CD8-positive, alpha-beta T cell (primary cell): ENCODE measurements at places on chromosomes 16 and 17.

DNA sequence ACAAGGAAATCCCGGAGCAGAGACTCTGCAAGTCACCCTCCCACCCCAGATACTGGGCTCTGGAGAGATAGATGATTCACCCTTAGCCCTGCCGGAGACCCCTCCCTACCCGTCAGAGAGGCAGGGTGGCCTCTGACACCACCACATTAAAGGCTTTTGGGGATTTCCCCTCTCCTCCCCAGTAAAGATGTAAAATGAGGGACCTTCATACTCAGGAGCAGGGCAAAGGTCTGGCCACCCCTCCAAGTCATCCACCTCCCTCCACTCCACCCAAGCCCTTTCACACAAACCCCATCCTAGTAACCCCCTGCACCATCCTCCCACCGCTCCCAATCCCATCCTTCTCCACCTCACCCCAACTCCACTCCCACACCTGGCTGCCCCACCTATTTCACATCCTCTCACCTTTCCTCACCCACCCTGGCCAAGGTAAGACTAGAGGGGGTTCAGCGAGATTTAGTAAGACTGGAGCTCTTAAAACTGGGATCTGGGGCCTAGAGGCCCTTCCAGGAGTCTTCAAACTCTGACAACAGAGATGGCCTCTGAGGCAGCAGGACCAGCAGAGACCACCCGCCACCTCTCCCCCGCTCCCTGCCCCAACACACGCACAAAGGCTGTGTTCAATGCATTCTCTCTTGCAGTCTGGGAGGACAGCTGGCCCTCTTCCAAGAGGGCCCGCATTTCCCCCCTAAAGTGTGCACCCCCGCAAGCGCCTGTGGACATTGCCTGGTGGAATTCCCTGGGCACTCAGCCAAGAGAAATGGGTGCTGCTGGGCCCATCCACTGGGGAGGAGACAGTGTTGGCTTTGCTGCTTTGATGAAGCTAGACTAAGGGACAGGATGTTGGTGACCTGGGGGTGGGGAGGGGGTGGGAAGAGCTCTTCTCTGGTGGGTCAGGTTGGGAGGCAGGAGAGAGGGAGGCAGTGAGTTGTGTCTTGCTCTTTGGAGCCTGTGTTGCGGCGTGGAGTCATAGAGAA lies 1.1 kb downstream of the ABAT start:
- peak; percentile 54 for DNase-seq

DNA sequence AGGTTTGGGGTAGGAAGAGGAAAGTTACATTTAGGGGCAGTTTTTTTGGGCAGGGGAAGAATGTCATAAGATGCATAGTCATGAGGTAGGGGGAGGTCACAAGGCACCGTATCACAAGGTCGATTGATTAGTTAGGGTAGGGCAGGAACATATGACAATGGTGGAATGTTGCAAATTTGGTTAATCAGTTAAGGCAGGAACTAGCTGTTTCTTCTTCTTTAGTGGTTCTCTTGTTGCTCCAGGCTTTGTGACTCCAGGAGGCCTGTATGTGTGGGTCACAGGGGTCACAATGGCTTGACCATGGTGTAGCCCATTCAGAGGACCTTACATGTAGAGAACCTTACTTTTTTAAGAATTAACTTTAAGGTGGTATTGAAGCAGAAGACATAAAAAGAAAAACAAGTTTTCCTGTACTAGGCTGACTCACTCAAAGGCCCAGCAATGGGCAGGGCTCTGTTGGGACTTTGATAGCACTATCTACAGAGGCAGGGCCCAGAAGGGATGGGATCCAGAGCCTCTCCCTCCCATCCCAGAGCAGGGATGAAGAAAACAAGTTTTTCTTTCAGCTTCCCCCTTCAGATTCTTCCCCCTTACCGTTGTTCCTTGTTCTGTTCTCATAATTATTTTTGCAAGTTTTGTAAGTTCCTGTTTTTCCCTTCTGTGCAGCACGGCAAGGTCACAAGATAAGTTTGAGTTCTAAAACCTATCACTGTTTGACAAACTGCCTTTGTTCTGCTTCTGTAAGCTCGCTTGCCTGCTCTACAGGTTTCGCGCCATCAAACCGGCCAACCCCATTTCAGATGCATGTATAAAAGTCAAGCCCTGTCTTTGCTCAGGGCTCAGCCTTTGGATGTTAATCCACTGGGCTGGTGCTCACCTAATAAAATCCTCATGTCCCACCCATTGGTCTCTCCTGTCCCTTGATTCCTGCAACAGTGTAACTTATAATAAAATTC lies 45.8 kb upstream of the ATF7IP2 start:
- no peak for DNase-seq

DNA sequence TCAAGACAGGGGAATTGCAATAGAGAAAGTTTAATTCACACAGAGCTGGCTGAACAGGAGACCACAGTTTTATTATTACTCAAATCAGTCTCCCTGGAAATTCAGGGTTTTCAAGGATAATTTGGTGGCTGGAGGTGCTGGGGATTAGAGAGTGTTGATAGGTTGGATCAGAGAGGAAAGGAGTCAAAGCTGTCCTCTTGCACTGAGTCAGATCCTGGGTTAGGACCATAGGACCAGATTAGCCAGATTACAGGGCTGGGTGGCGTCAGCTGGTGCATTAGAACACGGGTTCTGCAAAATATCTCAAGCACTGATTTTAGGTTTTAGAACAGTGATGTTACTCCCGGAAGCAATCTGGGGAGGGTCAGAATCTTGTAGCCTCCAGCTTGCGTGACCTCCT lies 1.8 kb upstream of the NSMCE1 start:
- no peak for DNase-seq

- DNase-seq = no peak
Measured at GRCh38 chr17:14510136-14510535, 209.3 kb downstream of the HS3ST3B1 start.

- DNase-seq = peak; percentile 80
Measured at GRCh38 chr17:78970834-78971755, 8.6 kb downstream of the LGALS3BP start.

DNA sequence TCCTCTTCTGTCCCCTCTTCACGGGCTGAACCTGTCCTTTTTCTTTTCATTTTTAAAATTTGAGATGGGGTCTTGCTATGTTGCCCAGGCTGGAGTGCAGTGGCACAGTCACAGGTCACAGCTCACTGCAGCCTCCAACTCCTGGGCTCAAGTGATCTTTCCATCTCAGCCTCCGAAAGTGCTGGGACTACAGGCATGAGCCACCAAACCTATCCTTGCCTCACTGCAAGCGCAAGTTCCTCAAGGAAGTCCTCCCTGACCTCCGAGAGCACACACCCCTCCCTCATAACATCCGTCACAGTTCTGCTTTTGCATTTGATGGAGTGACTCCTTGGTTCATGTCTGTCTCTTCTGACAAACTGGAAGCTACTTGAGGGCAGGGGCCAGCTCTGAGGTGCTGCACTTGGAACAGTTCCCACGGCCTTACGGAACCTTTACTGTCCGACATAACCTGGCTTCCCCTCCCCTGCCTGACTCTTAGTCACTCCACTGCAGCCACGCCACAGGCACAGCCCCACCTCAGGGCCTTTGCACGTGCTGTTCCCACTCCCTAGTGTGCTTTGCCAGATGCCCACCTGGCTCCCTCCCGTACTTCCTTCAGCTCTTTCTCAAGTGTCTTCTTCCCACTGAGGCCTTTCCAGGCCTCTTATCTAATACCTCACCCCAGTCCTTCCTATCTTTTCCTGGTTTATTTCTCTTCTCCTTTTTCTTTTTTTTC lies 4.4 kb downstream of the TBX6 start:
- DNase-seq = no peak

DNA sequence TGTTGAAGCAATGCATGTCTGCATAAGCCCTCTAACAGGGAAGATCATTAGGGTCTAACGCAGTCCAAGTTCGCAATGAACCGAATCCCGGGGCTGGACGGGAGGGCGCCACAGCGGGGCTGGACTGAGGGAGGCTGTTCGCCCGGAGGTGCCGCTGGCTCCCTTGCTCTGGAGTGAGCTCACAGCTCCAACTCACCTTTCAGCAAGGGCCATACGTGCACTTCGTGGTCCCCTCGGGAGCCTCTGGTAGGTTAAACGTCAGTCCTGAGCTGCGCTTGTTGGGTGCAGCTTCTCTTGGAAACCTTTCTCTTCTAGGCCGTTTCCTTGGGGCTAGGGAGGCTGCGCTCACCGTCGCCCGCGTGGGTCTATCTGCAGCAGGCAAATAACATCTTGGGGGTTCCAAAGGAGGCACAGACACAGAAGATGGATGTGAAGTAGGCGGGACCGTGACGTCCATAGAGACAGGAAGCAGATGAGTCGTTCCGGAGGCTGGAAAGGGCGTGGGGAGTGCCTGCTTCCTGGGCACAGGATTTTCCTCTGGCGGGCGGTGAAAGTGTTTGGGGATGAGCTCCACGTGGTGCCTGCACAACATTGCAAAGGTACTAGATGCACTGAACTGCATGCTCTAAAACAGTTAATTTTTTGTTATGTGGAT lies 21.9 kb downstream of the ATP2C2 start:
- DNase-seq = no peak

- no peak for DNase-seq
Measured at GRCh38 chr17:77019893-77020379, 120.8 kb upstream of the SEC14L1 start.

DNA sequence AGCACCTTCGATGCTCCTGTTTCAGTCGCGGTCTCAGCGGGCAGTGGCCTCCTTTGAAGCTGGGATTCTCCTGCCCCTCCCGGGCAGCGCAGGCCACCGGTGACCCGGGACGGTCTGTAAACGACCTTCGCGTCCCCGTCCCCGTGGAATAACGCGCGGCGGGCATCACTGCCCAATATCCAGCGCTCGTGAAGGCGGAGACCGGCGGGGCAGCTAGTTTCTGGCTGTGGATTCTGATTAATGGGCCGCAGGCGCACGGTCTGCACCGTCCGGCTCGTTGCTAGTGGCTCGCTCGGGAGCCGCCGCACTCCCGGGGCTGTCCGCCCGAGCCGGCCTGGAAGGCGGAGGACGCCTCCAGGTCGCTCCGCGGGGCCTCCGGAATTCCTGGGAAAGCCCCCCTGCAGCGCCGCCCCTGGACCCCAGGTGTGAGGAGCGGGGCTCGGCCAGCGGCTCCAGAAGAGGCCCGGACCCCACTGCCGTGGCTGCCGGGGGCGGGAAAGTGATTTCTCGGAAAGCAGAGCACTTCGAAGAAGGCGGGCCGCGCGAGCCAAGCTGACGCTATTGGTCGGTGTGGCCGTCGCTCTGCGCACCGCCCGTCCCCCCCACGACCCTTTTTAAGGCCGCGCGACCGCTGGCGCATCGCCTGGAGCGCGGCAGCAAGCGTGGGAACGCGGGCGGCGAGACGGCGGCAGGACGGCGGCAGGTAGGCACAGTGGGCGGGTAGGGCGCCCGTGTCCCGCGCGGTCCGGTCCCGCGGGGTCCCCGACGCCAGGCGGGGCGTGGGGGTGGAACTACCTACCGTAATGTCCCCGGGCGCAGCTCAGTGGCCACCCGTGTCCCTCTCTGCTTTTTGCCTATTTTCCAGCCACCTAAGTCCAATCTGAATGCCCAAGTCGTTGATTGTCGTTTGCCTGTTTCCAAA lies at the start of gene IRF8:
Gene IRF8, plus strand, starts transcription at position 642 of the 922 bp plus-strand sequence. CDS start 3,854 bp downstream, outside the sequence.
- peak; percentile 73 for DNase-seq

DNA sequence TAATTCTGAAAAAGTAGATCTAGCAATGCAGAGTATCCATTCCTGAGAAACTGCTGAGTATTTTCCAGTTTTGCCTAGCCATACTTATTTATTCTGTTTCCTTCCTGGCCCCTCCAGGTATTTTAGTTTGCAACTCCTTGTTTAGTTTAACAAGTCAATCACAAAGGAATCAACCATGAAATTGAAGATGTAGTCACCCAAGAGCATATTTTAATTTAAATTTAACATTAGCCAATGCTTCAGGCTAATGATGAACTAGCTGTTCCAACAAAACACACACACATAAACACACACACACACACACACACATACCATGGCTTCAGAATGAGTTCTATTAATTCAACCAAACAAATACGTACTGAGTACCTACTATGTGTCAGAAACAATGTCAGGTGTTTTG lies 332.8 kb upstream of the ERCC4 start:
- no peak for DNase-seq

DNA sequence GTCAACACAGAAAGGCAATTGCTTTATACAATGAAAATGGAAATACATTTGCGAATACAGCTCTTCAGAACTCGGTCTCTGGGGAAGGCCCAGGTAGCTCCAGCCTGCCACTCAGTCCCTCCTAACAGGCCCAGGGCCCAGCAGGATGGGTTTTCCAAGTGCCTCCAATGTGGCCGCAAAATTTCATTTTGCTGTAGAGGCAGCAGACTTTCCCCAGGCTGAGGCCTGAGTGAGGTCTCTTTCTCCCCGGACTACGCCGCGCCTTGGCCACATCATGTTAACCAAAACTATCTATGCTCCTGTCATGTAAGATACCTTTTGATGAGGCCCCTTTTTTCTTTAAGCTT lies 606.0 kb upstream of the SALL1 start:
- no peak for DNase-seq

- DNase-seq = no peak
Measured at GRCh38 chr17:64992325-64992802, 64.2 kb downstream of the GNA13 start.

GRCh38 chr17:78944026-78944425 lies 18.8 kb upstream of the TIMP2 start:
- DNase-seq = no peak

DNA sequence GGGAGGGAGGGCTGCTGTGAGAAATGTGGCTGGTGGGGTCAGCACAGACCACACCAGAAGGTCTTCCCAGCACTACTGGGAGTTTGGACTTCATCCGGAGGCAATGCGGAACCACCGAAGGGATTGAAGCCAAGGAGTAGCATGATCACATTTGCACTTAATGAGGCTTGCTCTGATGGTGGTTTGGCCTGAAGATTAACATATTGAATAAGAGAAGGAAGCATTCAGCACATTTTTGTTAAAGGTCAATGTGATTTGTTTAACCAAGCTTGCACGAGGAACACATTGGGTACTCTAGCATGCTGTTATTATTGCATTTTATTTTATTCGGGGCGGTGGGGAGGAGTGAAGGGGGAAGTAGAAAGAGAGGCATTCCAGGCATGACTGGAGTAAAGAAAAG lies 378.6 kb downstream of the UTP18 start:
- no peak for DNase-seq

- peak; percentile 27 for DNase-seq
Measured at GRCh38 chr17:1110862-1111598, 68.8 kb downstream of the ABR start.

DNA sequence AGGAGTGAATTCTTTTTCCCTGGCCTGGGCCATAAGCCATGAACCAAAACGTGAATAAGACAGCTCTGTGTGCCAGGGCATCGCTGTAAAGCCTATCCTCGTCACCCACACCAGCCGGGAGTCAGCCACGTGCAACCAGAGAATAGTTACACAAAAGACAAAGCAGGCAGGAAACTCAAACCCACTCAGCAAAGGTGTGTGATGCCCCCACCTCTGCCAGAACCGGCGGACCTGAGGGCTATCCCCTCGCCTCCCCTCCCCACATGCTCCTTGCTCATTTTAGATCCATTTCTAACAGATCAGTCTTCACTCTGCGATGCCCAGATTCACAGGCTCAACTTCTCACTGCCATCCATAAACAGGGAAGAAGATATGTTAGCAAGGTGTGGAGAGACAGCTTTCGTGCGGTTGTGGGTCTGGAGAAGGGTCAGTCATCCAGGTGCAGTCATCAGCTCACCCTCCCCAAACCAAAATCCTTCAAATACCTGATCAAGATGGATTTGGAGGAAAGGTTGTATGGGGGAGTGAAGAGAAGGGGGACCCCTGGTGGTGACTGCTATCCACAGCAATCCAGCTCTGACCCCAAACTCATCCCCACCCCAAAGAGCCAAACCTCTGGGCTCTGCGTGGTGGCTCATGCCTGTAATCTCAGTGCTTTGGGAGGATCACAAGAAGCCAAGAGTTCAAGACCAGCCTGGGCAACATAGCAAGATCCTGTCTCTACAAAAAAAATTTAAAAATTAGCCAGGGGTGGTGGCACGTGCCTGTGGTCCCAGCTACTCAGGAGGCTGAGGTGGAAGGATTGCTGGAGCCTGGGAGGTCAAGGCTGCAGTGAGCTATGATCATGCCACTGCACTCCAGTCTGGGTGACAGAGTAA lies 219.2 kb downstream of the C16orf78 start:
- DNase-seq = peak; percentile 14
